ENCODE measurements at places on chromosomes 2 and 18.

DNA sequence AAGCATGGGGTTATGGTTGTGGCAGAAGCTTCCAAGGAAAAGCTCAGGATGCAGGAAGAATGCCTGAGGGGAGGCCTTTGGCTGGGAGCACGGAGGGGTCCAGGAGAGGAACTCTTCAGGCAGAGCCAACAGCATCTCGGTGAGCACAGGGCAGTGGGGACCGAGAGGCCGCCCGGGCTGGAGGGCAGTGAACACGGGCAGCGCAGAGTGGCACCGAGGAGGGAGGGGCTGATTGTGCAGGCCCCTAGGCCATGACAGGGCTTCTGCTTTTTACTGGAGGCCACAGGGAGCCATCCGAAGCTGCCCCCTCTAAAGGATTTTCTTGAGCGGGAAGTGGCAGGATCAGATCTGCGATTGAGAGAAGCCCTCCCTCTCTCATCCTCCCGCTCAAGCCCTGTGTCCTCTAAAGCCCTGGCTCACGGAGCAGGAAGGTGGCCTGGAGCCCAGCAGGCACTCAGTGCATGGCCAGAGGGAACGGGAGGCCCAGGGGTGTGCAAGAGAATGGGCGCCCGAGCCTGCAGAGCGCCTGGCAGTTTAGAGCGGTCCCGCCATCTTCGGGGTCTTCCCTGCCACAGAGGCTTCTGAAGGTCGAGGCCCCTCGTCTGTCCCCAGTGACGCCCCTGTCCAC, 110.0 kb upstream of the STON1 start:
- DNase-seq: no peak

- no peak for DNase-seq
These were observed 56.6 kb downstream of the STK39 start for GRCh38 chr2:168190590-168191336.

GRCh38 chr2:31087491-31087890, 50.7 kb downstream of the GALNT14 start:
- no peak for DNase-seq

- DNase-seq: no peak
These were observed 135.8 kb downstream of the TPO start for GRCh38 chr2:1548910-1549673.

- DNase-seq: no peak
These were observed 66.6 kb downstream of the ZFP36L2 start for GRCh38 chr2:43159797-43160196.

DNA sequence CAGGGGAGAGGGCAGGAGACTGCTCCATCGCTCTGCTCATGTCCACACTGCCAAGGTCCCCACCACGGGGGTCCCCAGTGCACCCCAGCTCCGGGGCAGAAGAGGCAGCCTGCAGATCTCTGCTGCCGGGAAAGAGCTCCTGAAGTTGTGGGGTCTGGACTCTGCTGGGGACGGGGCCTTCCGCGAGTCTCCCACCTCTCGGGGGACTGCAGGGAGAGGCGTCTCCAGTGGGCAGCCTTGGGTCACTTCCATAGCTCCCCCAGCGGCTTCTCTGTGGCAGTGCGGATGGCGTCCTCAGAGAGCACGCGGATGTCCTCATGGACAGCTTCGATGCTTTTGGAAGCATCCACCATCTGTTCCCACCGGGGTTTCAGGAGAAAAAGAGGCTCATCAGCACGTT, 10.7 kb downstream of the DTYMK start:
- DNase-seq: no peak

GRCh38 chr18:61995618-61996017, 102.8 kb upstream of the RNF152 start:
- DNase-seq: no peak

- DNase-seq: no peak
These were observed 13.2 kb downstream of the CFAP65 start for GRCh38 chr2:219028141-219028540.

GRCh38 chr2:124201713-124202112, 176.6 kb downstream of the CNTNAP5 start:
- no peak for DNase-seq

DNA sequence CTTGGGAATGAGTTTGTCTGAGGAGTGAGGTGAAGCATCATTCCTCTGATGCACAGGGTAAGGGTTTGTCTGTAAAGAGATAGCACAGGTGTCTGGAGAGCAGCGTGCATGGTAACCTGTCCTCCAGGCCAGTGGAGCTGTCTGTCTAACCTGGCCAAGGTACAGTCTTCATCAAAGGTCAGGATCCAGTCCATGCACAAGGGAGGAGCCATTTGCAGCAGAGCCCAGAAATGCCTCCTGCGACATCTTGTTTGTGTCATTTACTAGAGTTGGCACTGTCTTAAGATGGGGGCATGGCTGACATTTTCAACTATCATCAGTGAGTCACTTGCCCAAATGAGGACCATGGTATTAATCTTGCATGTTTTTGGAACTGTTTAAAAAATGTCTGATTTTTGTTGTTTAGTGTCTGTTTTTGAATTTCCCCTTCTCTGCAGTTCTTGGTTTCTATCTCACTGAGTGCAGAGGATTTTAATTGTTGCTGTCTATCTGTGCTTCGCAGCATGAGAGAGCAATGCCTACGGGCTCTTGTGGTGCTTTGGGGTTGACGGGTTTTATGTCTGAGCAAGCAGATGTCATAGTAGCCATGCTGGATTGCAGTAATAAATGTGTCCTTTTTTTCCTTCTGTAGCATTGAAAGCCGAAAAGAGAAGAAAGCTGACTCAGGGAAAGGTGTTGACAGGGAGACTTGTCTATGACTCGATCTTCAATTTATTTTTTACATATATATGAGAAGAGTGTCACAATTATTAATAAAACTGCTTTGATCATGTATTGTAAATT, 91.3 kb downstream of the DPP4 start:
- no peak for DNase-seq

DNA sequence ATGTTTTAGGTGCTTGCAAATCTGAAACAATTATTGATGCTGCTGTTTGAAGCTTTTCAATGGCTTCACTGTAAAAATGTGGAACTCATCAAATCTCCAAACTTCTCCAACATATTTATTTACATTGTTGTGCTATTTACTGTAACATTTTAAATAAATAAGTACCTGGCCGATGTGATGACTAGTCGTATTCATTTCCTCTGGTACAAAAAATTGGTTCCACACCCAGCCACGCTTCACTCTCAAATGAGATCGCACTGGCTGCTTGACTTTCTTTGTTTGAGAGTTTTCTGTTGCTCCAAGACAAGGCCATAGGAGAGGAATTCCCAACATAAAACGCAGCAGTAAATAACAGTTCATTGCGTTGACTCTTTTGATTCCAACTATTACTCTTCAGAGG, 32.0 kb downstream of the CDH19 start:
- DNase-seq: no peak

DNA sequence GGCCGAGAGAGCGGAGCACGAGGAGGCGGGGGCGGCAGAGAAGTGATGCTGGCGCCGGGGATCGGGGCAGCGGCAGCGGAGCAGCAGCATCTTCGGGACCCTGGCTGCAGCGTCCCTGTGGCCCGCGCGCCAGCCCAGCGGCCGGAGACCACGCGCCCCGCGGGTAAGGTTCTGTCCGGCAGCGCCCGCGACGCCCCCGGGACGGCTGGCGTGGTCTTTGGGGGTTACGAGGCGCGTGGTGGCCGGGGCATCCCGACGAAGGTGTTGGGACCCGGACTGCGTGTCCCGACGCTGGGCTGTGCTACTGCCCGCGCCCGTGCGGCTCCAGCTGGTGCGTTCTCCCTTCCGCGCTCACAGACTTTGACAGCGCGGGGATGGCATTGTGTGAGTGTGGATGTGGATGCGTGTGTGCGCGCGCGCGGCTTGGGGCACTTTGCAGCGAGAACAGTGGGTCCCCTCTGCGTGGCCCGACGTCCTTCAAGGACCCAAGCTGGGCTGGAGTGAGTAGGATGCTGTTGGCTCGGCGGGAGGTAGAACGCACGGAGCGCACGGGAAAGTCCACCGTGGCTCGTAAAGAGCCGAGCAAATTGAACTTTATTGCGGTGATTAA, 405.0 kb downstream of the XIRP2 start:
- no peak for DNase-seq

DNA sequence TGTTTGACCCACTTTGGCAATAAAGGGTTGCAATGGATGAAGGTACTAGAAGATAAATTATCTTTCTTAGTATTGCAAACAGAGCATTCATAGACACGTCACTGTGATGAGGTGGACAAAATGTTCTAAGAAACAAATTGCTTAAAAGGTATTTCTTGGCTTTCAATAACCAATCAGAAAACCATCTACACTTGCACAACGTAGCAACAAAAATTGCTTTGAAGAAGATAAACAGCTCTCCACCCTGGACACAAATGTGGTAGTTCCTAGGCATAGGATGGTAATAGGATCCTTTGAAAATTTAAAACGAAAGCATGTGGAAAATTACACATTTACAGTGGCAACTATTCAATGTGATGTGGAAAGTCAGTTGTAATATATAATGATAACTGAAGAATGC, 439.9 kb upstream of the ETAA1 start:
- DNase-seq: no peak

- no peak for DNase-seq
These were observed 766.3 kb downstream of the TDRD15 start for GRCh38 chr2:21890041-21890440.

DNA sequence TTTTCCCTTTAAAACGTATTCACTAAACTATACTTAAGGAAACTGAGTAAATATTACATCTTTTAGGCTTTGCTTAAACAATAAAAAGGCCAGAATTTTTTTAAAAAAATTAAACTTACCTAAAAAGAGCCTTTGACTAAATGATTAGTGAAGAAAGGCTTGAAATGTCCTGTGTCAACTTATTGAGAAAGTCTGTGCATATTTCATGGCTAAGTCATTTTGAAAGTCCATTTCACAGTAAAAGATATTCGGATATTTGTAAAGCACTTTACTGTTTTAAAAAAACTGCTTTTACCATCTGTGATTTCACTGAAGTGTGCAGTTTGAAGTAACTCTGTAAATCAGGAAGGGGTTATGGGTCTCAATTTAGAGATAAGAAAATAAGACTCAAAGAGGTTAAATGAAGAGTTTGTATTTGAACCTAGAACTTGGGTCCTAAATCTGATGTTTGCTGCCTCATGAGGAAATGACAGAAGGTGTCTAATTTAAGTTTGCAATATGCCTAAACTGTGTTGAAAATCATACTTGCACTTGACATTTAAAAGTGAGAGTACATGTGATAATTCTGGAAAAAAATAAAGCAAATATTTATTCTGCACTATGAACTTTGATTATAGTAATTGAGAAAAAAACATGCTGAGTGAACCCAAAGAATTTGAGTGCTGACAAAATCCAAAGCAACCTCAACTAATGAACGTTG, 50.5 kb downstream of the RAB27B start:
- no peak for DNase-seq

- DNase-seq: no peak
These were observed 137.7 kb downstream of the THNSL2 start for GRCh38 chr2:88307817-88308216.

DNA sequence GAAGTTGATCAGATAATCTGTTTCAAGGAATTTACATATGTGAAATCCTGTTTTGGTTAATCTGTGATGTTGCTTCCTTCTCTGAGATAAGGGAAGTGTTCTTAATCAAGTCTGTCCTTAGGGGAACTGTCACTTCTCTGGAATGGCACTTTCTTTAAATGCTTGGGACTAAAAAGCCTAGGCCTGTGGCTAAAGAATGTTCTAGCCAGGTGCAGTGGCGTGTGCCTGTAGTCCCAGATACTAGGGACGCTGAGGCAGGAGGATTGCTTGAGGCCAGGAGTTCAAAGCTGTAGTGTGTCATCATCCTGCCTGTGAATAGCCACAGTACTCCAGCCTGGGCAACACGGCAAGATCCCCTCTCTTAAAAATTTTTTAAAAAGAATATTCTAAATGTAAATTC, 217.6 kb upstream of the SIX3 start:
- DNase-seq: no peak

- peak; percentile 77 for DNase-seq
These were observed 200.0 kb downstream of the PIK3C3 start for GRCh38 chr18:42155024-42155423.

DNA sequence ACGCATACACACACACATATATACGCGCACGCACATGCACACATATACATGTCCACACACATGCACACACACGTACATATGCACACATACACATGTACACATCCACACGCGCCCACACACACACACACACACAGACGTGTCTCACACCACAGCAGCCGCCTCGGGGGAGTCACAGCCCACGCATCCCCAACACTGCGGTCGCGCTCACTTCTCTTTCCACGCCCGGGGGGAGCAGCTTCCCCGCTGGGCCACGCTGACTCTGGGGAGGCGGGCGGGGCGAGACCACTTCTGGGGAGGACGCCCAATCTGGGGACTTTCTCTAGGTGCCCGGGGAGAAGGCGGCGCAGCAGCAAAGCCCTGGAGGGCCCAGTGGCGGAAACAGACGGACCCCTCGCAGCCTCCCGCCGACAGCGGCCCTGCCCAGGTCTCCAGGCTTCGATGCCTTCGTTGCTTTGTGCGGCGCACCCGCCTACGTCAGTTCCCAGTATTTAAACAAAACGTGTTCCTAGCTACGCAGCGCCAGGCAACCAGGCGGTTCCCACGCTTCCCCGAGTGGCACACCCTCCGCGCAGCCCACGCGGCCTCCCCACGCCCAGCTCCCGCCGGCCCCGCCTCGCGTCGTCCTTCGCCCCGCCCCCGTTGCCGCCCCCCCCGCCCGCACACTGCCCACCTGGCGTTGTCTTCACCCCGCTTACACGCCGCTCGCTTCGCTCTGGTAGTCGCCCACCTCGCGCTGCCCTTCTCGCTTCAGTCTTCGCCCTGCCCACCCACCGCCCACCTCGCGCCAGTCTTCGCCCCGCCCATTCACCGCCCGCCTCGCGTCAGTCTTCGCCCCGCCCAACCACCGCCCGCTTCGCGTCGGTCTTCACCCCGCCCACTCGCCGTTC, 810 bp upstream of the RBFA start:
- no peak for DNase-seq

- no peak for DNase-seq
These were observed 25.0 kb downstream of the SH3YL1 start for GRCh38 chr2:238869-239268.

- no peak for DNase-seq
These were observed 322.2 kb upstream of the MYT1L start for GRCh38 chr2:2653231-2653630.

GRCh38 chr2:225120186-225120585, 77.9 kb upstream of the DOCK10 start:
- DNase-seq: peak; percentile 76

DNA sequence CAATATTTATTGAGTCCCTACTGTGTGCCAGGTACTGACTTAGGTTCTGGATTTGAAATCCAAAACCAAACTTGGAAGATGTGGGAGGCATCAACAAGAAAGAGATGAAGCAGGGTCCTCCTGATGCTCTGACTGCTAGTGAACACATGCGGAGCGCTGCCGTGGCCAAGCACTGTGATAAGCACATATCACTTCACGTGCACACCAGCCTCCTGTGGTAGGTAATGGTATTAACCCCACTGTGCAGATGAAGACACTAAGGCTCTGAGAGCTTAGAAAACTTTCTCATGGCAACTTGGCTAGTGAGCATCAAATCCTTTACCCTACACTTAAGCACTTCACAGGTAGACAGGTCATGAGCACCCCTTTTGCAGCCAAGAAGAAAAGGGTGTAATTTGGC, 216.1 kb downstream of the HAUS1 start:
- DNase-seq: no peak

- no peak for DNase-seq
These were observed 25.4 kb downstream of the ZFP36L2 start for GRCh38 chr2:43201016-43201415.

GRCh38 chr2:218278531-218279360, 8.4 kb downstream of the PNKD start:
- no peak for DNase-seq

- DNase-seq: peak; percentile 86
These were observed at the start of gene USP14 for GRCh38 chr18:158128-159036. USP14 (plus strand) TSS chr18:158557; CDS start chr18:158699, 142 bp downstream.

Measured in NCI-H446 (cell line).